ENCODE measurements at places on chromosomes 13 and 19. TPM values are rescaled to one million over a fixed set of nuclear protein-coding genes. Genes with fewer than 3 reads are reported as not detected.
A peak's percentile ranks its signal among the peaks of the same experiment; 100 is the strongest.

STOML3 gene
- not detected for total RNA-seq

DNA sequence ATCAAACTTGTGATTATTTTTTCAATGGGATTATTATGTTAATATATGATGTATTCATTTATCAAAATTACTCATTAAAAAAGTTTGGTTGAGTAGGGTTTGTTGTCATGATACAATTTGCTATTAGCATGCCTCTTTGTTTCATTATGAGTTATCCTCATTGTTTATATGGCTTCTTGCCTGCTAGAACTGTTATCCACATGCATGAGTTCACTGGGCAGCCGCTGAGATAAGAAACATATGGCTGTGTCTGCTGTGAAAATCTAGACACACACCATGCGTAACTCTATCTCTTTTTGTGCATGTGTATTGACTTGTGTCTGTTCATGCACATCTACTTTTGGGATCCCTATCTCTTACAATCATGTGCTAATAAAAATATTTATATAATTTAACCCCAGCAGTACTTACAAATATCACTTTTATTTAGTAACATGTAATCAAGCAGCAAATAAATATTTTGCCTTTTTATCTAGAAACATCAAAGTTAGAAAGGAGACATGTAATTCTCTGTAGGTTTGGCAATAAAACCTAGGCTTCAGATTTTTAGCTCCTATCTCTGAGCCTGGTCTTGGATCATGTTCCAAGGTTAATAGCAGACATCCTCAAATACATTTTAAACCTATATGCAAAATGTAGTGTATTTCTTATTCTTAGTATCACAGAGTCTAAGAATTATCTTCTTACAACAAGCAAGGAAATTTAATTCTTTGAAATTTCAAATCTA lies 11.2 kb upstream of the KLF12 start:
- H3K4me1 ChIP-seq = no peaks in the 10 kb centered on the region
- H3K27ac ChIP-seq = no peak overlapping the region
- DNase-seq = no peak
- H3K4me3 ChIP-seq = no peak overlapping the region

DNA sequence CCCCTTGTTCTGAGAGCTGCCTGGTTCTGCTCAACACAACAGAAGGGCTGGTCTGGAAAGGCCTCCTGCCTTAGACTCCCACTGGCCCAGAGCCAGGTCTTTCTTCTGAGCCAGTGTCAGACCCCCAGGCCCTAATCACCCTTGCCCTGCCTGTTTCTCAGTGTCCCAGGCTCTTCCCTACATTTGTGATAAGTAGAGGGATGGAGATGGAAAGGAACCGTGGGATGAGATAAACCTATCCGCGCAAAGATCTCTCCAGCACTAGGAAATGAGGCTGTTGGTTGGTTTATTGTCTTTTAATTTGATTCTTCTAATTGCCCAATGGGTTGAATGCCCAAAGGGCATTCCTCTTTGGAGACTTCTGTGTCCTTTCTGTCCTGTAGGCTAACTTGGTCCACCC lies 470.0 kb downstream of the TSHZ3 start:
- no peak for DNase-seq
- no peak overlapping the region for H3K27ac ChIP-seq
- H3K4me1 ChIP-seq = no peaks in the 10 kb centered on the region
- no peaks in the 10 kb centered on the region for H3K36me3 ChIP-seq
- H3K4me3 ChIP-seq = no peak overlapping the region
- H3K27me3 ChIP-seq = no peaks in the 10 kb centered on the region

GRCh38 chr19:45253396-45254027 lies 2.4 kb downstream of the MARK4 start:
- peaks cover 2% of the 10 kb centered on the region for H3K27me3 ChIP-seq
- no peak for DNase-seq

GRCh38 chr19:19049406-19049805 lies 14.4 kb upstream of the SLC25A42 start:
- H3K27ac ChIP-seq = peak overlapping the region; percentile 20
- H3K4me1 ChIP-seq = no peaks in the 10 kb centered on the region
- H3K4me3 ChIP-seq = no peak overlapping the region
- H3K27me3 ChIP-seq = no peaks in the 10 kb centered on the region
- no peak for DNase-seq
- H3K36me3 ChIP-seq = peaks cover 34% of the 10 kb centered on the region

- no peaks in the 10 kb centered on the region for H3K4me1 ChIP-seq
- no peak overlapping the region for H3K27ac ChIP-seq
- no peak overlapping the region for H3K4me3 ChIP-seq
- no peaks in the 10 kb centered on the region for H3K36me3 ChIP-seq
- DNase-seq = no peak
Observed at GRCh38 chr13:36029166-36029565, 102.0 kb downstream of the DCLK1 start.

GRCh38 chr19:33000510-33000909 lies 28.5 kb downstream of the FAAP24 start:
- H3K4me3 ChIP-seq = peak overlapping the region; percentile 32
- peaks cover 3% of the 10 kb centered on the region for H3K36me3 ChIP-seq
- H3K27ac ChIP-seq = peak overlapping the region; percentile 86
- DNase-seq = peak; percentile 75
- H3K4me1 ChIP-seq = peaks cover 27% of the 10 kb centered on the region
